ENCODE measurements at places on chromosomes 7 and 10. TPM values are rescaled to one million over a fixed set of nuclear protein-coding genes. Genes with fewer than 3 reads are reported as not detected.

- peak; percentile 69 for DNase-seq
Measured at GRCh38 chr7:68679459-68680234, 918.6 kb upstream of the AUTS2 start.

ADAM8 gene
- 1.6 TPM for total RNA-seq

- DNase-seq: no peak
Measured at GRCh38 chr10:44030738-44031137, 354.2 kb downstream of the CXCL12 start.

UPF2 gene
- 19.1 TPM for total RNA-seq

SFRP5 gene
- 1.5 TPM for total RNA-seq

POLR1F gene
- 9.3 TPM for total RNA-seq

GRCh38 chr10:48845512-48845911, 94.1 kb downstream of the LRRC18 start:
- no peak for DNase-seq

DNA sequence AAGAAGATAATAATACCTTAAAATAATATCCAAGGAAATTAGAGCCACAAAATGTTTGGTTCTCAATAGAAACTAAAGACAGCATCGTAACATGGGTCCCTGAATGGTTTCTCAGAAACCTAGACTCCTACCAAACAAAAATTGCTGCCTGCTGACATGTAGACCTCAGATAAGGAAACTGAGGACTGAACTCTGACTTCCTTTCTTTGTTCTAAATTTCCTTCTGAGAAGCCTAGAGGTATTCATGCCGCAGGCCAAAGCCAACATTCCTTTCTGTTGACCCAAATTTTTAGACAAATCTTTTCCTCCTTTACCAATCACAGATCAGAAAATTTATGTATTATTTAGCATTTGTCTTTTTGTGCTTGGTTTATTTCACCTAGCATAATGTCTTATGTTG, 816.7 kb upstream of the PHF14 start:
- no peak for DNase-seq

DNA sequence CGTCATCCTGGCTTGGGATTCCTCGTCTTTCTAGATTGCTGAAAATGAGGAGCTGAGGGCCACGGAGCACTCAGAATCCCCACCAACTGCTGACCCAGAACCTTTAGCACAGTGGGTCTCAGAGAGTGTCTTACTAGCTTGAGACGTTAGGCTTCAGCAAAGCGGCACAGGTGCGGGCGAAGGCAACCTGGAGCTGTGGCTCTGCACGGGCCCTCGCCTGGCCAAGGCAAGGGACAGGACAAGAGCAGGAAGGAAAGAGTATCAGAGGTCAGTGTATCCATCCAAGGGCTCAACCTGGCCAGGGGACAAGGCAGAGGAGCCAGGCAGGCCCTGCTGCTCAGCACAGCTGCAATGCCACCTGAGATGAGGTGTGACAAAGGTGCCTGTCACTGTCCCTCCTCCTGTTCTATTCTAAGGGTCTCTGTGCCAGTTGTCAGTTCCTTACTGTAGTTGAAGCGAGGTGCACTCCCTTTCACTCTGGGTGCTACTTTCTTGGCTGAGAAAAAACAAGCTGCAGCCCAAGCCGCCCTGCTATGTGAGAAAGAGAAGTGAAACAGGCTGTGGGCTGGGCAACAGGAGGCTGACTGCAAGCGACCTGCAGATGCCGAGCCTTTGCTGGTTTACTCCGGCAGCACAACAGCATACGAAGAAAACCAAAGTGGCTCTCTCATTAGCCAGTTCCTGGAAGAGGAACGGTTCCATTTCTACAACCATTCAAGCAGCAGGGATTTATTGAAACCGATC, 33.3 kb upstream of the KDM7A start:
- no peak for DNase-seq

- DNase-seq: no peak
Measured at GRCh38 chr10:111709603-111710002, 474.0 kb downstream of the GPAM start.

GRCh38 chr10:5775685-5776084, 37.5 kb downstream of the GDI2 start:
- no peak for DNase-seq

PLEKHS1 gene
- total RNA-seq: not detected

GRCh38 chr7:105060923-105061322, 46.9 kb downstream of the KMT2E start:
- DNase-seq: no peak

DNA sequence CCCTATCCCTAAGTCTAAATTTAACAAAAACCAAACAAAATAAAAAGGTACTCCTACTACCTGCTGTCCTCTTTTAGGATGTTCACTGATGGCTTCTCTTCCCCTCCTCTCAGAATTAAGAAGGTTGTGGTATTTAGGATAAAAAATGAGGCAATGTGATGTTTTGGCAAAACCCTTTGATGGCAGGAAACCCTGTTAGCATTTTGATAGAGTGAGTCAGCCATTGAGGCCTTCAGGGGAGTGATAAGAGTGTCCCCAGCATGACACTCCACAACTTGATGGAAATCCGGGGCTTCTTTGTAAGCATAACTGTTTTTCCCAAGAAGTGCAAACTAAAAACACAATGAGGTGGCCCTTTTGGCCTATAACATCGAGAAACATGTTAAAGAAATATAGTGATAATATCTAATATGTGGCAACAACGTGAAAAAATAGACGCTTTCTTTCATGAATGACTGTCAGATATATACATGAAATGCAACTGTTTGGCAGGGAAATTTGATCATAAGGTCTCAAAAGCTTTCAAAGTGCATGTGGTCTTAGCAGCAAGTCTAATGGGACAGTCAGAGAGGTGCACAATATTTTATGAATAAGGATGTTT, 55.0 kb downstream of the PRTFDC1 start:
- no peak for DNase-seq

Data from cerebellum (tissue), 4 donors.